Ammon's horn (tissue), 1 donor: ENCODE measurements at places on chromosomes 13 and 19.

DNA sequence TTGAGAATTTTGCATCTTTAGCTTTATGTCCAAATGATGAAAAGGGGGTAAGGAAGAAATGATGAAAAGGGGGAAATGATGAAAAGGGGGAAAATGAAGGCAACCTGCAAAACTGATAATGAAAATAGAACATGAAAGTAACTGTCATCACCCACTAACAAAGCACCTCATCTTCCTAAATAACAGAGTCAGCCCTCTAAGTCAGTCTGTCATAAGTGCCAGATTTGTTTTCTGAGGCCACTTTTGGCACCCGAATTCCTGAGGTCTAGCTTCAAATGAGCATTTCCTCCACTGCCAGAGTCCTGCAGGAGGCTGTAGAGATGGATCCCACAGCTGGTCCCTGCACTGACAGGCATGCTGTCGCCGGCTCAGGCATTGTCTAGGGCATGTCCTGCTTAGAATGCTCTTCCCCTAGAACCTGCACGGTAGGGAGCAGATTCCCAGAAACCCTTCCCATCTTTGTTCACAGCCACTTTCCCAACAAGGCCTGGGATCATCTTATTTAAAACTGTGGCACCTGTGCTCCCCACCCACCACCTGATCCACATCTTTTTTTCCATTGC is 25.3 kb downstream of the RAP2A start:
- no peak for DNase-seq

DNA sequence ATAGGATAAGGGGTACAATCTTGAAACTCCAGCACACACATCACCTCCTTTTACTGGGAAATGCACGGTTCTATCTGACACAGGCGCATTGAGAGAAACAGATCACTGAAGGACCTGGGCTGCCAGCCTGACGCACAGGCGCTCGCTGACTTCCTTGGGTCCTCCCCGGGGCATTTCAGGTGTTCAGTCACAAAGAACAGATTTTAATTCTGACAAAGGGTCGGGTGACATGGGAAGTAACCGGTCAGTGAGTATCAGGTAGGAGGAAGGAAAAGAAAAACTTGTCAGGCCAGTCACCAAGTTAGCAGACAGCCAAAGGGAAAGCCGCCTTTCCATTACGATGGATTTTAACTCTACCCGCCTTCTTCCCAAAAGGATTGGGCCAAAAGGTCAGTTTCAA is 39.6 kb downstream of the INSR start:
- DNase-seq = no peak

DNA sequence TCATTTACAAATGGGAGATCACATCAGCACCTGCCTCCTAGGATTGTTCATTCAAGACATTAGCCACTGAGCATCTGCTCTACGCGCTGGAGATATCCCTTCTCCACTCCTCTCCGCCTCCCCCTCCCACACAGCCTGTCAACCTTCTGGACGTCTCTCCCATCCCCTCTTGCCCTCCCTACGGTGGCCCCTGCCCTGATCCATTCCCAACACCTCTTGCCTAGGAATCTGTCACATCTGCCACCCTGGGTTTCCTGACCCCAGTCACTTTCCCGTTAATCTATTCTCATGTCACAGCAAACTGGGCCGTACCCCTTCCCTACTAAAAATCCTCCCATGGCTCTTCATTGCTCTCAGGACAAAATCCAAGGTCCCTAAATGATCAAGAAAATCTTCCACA is 10.3 kb downstream of the DYRK1B start:
- DNase-seq = no peak

DNA sequence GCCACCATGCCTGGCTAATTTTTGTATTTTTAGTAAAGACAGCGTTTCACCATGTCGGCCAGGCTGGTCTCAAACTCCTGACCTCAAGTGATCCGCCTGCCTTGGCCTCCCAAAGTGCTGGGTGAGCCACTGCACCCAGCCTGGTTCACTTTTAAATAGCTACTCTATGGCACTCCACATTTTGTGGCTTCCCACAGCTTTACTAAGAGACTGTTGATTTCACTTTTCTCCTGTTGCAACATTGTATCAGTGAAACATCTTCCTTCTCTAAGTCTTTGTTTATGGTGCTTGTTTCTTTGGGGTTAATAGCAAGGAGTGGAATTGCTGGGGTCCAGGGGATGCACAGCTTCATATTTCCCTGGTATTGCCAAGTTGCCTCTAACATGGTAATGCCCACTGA is 12.3 kb downstream of the TMEM38A start:
- no peak for DNase-seq

- DNase-seq = peak; percentile 28
These were observed 24.6 kb downstream of the NOSIP start for GRCh38 chr19:49555600-49556411.

GRCh38 chr13:80100636-80101035 is 240.3 kb downstream of the SPRY2 start:
- DNase-seq = no peak

DNA sequence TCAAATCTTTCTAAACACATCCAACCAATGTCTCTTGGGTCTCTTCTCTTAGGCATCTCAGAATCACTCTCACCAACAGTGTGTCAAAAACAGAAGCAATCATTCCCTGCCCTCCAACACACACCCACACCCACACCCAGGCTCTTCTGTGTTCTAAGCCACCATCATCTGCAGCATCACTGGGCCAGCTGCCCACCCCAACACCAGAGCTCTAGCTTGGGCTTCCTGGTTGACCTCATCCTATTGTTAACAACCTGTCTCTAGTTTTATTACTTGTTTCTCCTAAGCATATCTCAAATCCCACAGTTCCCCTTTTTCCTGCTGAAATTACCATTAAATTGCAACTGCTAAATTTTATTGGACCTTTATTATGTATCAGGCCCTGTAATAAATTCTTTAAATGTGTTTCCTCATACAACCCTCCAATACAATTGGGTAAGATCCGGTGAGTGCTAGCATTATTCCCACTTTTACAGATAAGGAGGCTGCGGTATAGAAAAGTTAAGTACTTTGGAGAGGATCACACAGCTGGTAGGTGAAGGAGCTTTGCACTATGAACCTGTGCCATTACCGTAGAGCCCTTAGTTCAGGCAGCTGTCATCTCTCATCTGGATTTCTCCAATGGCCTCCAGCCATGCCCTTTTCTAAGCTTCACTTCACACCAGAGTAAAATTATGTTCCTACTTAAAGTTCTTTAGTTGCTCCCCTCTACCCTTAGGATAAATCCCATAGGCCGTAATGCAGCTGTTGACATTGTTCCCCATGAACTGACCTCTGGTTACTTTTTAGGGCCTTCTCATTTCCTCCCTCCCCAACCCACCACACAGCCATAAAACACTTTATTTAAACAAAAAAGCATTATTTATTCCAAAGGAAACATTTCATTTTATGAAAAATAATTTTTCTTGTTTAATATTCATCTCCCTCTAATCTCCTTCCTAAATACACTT is 227.7 kb downstream of the B3GLCT start:
- no peak for DNase-seq

DNA sequence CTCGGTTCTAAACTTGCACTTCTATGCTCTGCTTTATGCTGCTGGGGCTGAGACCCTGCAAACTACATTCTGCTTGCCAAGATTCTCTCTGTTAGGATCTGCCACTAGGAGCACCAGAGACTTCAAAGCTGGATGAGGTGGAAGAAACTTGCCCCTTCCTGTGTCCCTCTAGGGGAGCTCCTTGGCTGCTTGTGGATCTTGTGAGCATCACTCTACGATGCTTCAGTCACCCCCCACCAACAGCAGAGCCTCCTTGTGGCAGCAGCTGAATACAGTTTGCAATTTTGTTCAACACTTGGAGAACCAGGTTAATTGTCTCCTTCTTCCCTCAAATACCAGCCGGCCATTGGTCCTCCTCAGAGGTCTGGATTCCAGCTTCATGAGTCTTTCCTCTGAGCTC is 310.6 kb downstream of the FGF14 start:
- DNase-seq = no peak

DNA sequence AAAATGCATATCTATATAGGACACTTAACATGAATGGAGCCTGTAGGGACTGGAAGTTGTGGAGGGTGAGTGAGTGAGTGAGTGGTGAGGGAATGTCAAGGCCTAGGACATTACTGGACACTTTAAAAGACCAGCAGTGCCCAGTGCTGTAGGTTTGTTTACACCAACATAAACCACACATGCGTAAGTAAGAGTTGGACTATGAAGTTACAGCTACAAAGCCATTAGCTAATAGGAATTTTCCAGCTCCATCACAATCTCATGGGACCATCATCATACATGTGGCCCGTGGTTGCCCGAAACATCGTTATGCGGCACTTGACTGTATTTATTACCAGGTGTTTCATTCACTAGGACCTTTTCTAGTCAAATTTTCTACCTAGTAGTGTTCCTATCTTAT is 49.2 kb downstream of the LATS2 start:
- DNase-seq = no peak

GRCh38 chr13:107202371-107203023 is 634.6 kb upstream of the ARGLU1 start:
- peak; percentile 35 for DNase-seq

- no peak for DNase-seq
These were observed 763 bp downstream of the POLD1 start for GRCh38 chr19:50384685-50385535.

GRCh38 chr19:18500799-18501198 is 21.1 kb downstream of the ELL start:
- no peak for DNase-seq

DNA sequence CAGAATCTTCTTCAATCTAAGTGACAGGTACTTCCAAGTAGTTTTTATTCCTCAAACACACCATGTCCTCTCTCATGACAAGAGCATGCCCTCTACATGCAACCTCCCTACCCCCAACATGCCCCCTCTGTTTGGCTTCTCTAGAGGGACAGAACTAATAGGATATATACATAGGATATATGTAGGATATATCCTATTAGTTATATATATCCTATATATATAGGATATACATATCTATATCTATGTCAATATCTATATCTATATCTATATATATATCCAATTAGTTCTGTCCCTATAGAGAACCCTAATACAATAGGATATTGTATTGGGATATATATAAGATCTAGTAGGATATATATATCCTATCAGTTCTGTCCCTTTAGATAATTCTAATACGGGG is 701.9 kb upstream of the MIR17HG start:
- no peak for DNase-seq

DNA sequence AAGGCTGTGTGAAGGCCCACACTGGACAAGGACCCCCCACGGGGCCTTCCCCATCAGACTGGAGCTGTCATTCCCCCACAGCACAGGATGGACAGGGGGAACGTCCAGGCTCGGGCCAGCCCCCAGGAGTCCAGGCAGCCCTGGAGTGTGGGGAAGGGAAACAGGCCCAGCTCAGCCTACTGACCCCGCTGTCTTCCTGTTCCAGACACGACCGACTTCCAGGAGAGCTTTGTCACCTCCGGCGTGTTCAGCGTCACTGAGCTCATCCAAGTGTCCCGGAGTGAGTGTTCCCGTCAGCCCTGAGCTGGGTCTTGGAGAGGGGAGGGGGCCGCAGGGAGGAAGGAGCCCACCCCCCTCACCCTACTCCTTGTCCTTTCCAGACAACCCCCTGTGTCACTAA is 47.0 kb downstream of the SMIM24 start:
- no peak for DNase-seq

- DNase-seq = peak; percentile 57
These were observed 5.9 kb downstream of the DOHH start for GRCh38 chr19:3494559-3494958.

DNA sequence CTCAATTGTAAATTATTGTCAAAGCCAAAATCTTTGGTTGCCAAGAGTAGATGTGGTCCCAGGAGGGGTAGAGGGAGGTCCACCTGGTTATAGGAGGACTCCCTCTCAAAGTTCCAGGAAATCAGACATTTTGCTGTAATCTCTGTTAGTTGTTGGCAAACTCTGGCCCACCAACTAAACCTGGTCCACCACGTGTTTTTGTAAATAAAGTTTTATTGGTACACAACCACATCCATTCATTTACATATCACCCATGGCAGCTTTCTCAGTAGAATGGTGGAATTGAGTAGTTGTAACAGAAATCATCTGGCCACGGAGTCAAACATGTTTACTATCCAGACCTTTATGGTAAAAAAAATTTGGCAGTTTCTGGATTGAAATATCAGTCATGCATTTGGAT is 70.6 kb downstream of the ZNF557 start:
- no peak for DNase-seq

DNA sequence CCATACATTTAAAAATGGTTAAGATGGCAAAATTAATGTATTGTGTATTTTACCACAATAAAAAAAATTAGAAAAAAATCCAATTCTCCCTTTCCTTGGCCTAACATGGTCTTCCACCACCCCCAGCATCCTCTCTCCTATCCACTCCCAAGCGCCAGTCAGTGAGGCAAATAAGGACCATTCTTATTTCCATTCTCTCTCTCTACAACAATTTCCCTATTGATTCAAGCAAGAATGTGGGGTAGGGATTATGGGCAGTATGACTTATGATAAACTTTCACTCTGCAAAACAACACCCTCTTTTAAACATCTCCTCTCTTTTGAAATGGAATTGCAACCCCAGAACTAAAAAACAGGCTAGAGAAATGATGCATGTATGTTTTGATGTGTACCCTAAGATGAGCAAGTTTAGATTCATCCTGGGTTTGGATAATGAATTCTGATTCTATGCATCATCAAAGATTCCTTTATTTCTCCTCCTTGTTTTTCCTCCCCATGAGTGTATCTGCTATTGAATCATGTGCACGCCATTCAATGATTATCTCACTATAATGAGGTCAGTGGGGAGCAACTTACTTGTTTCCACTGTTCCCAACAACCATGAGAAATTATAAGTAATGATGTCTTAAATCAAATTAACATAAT is 3.5 kb downstream of the STARD13 start:
- DNase-seq = peak; percentile 61

GRCh38 chr13:108508263-108508662 is 121.1 kb upstream of the MYO16 start:
- DNase-seq = peak; percentile 9

DNA sequence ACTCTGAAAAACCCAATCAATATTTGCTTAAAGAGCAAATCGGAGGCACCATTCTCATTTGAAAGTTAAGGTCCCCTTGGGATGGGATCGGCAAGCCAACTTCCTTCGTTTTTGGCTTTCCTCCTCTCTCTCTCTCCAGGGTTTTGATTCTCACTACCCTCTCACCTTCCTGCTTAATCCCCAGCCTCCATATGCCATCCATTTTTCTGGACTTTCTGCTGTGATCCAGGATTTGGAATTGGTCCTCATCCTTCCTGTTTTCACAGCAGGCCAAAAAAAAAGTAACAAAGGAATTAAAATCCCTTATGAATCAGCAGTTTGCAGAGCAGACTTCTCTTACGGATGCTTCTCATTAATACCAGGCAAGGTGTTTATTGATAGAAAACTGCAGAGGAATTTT is 283.1 kb upstream of the TMTC4 start:
- no peak for DNase-seq
